ENCODE measurements at places on chromosomes 4 and X.

- DNase-seq: peak; percentile 25
Observed at GRCh38 chr4:67393699-67394281, 151.5 kb downstream of the CENPC start.

DNA sequence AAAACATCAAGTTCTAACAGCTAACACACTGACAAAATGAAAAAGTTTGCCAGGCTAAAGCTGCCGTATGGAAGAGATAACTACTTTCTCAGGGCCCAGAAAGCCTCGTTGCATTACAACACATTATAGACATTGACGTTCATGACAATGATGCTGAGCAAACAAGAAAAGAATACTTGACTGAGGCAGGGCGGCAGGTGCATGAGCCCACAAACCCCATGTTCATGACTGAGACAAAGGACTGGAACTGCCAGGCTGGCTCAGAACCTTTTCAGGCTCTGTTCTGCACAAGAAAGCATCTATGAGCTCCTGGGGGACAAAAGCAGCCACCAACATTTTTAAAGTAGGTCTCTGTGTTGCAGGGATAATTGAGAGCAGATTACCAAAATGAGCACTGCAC is 13.6 kb downstream of the TLR6 start:
- DNase-seq: peak; percentile 84

DNA sequence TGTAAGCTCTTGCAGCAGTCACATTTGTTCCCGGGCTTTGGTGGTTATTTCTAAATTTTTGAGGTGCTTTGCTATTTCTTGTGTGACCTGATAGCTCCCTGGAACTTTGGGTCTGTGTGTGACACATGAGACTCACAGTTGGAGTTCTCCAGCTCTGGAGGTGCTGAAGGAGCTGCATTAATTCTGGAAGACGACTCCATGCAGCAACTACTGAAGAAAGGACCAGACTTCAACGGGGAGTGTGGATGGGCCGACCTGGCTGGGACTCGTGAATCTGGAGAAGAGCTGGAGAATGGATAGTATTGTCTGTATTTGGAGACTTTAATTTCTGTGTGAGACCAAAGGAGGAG is 1.5 kb downstream of the MRFAP1 start:
- DNase-seq: no peak

- DNase-seq: no peak
Observed at GRCh38 chr4:2385516-2385915, 32.9 kb downstream of the ZFYVE28 start.

- no peak for DNase-seq
Observed at GRCh38 chrX:113919387-113919786, 664.5 kb upstream of the HTR2C start.

DNA sequence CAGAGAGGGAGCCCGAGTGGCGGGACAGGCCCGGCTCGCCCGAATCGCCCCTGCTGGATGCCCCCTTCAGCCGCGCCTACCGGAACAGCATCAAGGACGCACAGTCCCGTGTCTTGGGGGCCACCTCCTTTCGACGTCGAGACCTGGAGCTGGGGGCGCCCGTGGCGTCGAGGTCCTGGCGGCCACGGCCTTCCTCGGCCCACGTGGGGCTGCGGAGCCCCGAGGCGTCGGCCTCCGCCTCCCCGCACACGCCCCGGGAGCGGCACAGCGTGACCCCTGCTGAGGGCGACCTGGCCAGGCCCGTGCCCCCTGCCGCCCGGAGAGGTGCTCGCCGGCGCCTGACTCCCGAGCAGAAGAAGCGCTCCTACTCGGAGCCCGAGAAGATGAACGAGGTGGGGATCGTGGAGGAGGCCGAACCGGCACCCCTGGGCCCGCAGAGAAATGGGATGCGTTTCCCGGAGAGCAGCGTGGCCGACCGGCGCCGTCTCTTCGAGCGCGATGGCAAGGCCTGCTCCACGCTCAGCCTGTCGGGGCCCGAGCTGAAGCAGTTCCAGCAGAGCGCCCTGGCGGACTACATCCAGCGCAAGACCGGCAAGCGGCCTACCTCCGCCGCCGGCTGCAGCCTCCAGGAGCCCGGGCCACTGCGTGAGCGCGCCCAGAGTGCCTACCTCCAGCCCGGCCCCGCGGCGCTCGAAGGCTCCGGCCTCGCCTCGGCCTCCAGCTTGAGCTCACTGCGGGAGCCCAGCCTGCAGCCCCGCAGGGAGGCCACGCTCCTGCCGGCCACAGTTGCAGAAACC is 156.9 kb downstream of the SOWAHB start:
- no peak for DNase-seq

DNA sequence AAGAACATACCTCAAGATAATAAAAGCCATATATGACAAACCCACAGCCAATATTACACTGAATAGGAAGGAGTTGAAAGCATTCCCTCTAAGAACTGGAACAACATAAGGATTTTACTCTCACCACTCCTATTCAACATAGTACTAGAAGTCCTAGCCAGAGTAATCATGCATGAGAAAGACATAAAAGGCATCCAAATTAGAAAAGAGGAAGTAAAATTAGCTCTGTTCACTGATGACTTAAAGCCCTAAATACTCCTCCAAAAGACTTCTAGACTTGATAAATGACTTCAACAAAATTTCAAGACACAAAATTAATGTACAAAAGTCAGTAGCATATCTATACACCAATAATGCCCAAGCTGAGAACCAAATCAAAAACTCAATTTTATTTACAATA is 235.7 kb downstream of the NKX6-1 start:
- DNase-seq: no peak

DNA sequence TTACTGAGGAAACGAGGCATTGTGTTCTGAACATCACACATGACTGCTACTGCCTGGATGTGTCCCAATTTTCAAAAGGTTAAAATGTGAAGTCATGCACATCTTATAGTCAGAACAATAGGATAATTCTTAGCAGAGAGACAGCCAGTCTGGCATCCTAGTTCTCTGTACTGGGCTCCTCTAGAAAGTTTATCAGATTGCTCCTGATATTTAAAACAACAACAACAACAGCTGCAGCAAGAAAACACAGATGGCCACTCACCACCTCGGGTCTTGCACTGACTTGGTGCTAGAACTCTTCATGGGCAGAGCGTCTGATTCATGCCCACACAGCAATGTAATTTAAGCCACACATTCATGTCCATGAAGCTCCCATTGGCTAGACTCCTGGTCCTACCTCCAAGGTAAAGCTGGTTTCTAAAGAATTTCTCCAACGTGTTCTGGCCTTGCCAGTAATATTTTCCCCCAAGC is 33.3 kb upstream of the SLC2A9 start:
- DNase-seq: no peak

DNA sequence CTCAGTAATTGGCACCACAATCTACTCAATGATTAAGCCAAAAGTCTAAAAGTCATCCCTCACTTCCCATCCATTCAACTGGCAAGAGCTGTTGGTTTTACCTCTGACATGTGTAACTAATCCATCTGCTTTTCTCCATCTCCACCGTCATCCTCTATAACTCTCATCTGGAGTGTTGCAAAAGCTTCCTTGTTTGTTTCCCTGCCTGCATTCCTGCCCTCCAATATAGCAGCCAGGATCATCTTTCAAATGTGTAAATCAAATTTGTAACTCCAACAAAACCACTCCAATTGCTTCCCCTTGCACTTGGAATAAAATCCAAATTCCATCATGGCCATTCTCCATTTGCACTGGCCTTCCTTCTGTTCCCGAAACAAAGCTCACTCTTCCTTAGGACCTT is 4.3 kb upstream of the PLAC8 start:
- no peak for DNase-seq

GRCh38 chr4:179291657-179292056 is 1849.4 kb upstream of the AGA start:
- no peak for DNase-seq

GRCh38 chr4:143482840-143483239 is 30.7 kb upstream of the SMARCA5 start:
- no peak for DNase-seq

- DNase-seq: no peak
Observed at GRCh38 chr4:2787230-2788100, 5.4 kb upstream of the SH3BP2 start.

GRCh38 chr4:140109737-140110136 is 44.2 kb downstream of the MAML3 start:
- no peak for DNase-seq

DNA sequence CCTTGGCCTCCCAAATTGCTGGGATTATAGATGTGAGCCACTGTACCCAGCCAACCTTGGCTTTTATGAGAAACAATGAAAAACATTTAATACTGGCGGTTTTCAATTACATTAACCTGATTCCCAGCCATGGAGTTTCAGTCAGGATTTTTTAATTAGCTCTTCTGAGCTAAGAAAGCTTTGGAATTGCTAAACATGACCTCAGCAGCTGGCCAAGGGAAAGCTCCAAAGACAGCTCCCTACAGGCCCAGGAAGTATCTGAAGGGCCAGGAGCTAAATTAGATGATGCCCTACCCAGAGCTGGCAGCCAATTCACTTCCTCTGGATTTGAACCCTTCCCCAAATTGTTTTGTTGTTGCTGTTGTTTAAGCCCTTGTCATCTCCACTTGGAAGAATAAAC is 26.5 kb upstream of the FUNDC1 start:
- DNase-seq: no peak

DNA sequence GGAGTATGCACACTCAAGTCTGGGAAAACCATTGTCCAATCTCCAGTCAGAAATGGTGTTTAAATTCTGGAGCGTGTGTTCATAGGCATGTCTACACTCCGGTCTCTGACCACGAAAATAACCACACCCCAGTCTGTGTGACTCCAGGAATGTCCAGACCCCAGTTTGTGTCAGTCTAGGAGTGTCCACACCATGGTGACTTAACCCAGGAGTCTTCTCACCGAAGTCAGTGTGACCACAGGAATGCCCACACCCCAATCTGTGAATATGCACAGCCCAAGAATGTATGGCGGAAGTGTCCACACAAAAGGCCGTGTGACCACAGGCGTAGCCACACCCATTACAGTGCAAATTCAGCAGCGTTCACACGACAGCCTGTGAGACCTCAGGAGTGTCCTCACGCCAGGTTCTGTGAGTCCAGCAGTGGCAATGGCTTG is 11.4 kb downstream of the FTSJ1 start:
- no peak for DNase-seq

DNA sequence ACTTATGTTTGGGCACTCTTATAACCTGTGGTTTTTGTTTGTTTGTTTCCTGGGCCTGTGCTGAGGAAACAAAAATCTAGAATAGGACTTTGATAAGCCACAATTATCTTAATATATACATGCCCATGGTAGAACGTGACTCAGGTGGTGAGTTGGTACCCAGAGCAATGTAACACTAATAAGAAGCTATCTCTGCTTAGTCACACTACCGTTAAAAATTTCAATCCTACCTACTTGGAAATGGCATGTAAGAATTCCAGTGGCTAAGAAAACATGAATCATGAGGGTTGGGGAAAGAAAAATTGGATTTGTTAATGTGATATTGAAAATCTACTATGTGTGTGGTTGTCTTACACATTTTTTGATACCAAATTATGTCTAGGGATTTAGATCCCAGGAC is 30.5 kb upstream of the ADGRG2 start:
- no peak for DNase-seq

DNA sequence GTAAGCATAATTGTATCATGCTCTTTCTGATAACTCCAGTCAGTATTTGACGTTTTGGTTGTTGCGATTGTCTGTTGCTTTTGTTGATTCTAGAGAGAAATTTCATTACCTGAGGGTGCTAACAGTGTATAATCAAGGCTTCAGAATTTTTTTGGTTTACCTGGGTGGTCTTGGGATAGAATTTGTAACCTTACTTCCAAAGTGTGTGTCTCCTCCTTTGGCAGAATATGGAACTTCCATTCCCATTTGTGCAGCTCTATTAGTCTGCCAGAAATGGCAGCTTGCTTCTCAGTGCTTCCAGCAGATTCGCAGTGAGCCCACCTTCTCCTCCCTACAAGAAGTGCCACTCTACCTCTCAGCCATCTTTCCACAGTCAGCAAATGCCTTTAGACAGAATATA is 5.3 kb downstream of the COPS4 start:
- no peak for DNase-seq

- no peak for DNase-seq
Observed at GRCh38 chr4:675036-675882, 917 bp downstream of the MYL5 start.

DNA sequence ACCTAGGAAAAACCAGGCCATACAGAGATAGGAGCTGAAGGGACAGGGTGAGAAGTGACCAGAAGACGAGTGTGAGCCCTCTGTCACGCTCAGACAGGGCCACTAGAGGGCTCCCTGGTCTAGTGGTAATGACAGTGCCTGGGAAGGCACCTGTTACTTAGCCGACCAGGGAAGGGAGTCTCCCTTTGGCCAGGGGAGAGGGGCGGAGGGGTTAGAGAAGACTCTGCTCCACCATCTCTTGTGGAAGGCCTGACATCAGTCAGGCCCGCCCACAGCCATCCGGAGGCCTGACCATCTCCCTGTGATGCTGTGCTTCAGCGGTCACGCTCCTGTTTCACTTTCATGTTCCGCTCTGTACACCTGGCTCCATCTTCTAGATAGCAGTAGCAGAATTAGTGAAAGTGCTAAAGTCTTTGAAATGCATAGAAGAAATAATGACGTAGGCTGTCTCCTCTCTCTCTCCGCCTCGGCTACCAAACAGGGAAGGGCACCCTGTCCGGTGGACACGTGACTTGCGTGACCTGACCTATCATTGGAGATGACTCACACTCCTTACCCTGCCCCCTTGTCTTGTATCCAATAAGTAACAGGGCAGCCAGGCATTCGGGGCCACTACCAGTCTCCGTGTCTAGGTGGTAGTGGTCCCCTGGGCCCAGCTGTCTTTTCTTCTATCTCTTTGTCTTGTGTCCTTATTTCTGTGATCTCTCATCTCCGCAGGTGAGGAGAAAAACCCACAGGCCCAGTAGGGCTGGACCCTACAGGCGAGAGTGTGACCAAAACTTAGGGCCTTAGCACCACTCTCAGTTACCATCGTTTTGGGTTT is 26.7 kb downstream of the HTT-AS start:
- DNase-seq: peak; percentile 41

- no peak for DNase-seq
Observed at GRCh38 chr4:41532882-41533281, 5.1 kb upstream of the LIMCH1 start.

- no peak for DNase-seq
Observed at GRCh38 chrX:56498756-56499155, 64.7 kb upstream of the UBQLN2 start.

- no peak for DNase-seq
Observed at GRCh38 chrX:1403228-1403627, 11.3 kb upstream of the SLC25A6 start.

- no peak for DNase-seq
Observed at GRCh38 chrX:44235534-44235933, 107.9 kb downstream of the EFHC2 start.

GRCh38 chr4:1512738-1513660 is 106.8 kb upstream of the NKX1-1 start:
- DNase-seq: no peak

GRCh38 chr4:137090951-137091350 is 441.3 kb downstream of the PCDH18 start:
- DNase-seq: no peak

DNA sequence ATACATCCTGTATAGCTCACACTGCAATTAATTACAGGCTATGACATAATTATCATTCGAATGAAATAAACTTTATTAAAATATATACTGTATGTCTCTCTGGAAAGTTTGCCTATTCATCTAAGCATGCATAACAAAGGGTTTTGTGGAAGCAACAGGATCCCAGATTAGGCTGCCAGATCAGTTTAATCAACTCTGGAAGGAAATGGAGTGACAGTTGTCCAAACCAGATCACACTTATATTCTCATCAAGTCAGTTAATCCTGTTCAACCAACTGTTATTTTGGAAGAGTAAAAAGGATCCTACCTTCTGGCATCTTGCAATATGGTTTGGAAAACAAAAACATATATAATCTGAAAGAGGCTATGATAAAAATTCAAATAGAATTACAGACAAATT is 312.2 kb downstream of the FAT4 start:
- no peak for DNase-seq

GRCh38 chr4:140581078-140581477 is 12.3 kb upstream of the UCP1 start:
- DNase-seq: no peak
